Fibroblast of lung (primary cell): ENCODE measurements at places on chromosomes 6 and 20.

GRCh38 chr6:103027271-103027931 is 1633.9 kb downstream of the GRIK2 start:
- DNase-seq, result no peak

DNA sequence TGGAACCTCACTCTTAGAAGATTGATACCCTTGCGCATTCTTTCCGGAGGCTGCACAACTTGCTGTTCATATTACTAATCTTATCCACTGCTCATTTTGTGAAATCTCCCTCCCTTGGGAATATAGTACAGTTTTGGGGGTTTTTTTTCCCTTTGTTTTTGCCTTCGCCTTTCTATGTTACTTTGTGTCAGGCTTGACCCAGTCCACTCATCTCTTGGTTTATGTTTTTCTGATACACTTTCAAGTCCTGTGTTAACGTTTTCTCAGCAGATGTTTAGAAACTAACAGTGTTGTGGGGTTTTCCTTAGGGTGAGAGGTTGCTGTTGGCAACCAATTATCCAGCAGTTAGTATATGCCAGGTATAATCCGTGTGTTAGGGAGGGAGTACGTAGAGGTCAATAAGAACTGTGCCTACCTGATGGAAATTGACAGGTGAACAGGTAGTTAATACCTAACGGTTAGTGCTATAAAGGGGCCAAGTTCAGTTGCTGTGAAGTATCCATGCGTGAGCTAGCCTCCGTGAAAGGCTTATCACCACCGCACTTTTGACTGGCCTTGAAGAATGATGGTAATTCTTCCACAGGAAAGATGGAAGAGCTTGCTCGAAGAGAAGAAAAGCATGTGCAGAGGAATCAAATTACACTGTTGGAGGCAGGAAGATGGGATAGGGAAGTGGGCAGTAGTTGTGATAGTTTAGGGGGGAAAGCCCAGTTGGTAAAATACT is 1.4 kb downstream of the NFYA start:
- DNase-seq, result peak; percentile 47

DNA sequence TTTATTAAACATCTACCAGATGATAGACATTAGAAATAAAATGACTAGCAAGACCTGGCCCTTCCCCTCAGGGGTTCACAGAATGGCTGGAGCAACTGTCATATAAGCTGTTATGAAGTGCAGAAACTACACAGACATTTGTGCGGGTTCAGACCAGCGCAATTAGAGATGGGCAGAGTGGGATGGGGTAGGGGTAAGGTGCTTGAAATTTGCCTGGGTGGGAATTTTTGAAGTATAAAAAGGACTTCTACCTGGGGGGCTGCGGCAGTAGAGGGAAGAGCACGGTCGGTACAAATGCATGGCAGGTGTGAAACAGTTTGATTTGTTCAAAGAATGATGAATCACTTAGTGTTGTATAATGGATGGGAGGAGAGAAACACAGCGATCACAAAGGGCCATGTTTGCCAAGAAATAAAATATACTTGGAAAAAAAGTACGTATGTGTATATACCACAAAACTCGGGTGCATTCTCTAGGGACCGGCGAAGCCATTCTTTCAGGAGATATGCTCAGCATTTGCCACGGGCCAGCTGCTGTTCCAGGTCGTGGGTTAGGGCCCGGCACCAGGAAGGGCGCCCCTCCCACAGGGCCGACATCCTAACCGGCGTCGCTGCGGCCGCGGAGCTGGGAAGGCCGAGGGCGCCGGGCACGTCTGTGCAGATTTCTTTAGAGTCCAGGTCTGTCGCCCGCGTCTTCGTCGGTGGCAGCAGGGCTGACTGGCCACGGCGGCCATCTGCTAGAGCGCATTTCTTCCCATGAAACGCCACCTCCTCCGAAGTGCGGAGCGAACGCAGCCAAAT is 809 bp upstream of the NOL7 start:
- peak; percentile 53 for DNase-seq

GRCh38 chr6:138856654-138857053 is 60.8 kb downstream of the ECT2L start:
- no peak for DNase-seq

GRCh38 chr6:98215531-98215930 is 618.8 kb upstream of the POU3F2 start:
- DNase-seq, result no peak

DNA sequence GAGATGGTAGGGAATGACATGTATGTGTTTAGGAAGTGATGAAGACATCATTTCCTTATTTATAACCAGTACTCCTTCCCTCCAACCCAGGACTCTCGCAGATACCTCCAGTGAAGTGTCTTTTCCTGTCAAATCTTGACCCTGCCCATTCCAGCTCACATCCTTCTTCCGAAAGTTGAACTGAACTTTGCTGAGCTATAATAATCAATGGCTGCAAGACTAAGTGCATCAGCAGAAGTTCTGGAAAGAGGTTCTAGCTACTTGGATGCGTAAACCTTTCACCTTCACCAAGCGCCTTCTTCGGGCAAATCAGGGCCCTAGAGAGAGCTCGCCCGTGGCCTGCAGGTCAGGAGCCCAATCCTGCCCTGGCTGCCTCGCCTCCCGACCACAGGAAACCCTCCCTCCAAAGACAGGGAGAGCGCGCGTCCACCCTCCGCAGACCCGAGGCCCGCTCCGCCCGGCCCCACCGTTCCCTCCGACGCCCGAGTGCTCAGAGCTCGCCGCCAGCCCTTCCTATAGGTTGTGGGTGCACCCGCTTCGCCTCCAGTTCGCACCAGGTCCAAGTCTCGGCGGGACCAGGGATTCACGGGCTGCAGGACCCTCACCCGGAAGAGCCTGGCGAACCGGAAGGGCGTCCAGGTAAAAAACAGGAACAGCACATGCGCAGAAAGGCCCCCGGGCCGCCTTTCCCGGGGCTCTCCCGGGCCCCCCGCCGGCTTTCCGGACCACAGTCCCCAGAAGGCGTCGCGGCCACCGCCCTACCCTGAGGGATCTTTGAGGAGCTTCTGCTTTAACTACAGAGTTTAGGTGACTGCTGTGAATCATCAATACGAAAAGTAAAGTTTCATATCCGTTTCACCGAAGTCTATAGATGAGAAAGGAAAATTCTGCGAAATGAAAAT is at the start of gene ZNF334:
ZNF334 (minus strand) TSS at position 617 of the 902 bp plus-strand sequence. CDS start 1,457 bp downstream, outside the sequence.
- DNase-seq, result peak; percentile 65

DNA sequence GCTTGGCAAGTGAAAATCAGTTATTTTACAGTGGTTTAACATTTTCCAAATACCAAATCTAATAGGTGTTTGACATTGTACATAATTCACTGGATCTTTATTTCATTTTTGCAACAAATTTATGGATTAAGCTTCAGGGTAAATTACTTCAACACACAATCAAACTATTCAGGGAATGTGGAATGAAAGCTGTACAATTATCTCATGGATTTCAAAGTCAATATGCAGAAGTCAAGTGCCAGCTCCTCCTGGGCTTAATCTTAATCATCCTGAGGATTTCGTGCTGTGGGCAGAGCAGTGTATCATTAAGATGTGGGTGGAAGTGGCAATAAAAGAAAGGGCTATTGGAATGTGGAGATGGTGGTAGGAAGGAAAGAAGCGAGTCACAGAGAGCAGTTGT is 548.8 kb downstream of the COL12A1 start:
- no peak for DNase-seq

GRCh38 chr6:157774153-157775135 is 48.6 kb upstream of the SNX9 start:
- no peak for DNase-seq
